ENCODE measurements at places on chromosomes 4 and X.

GRCh38 chrX:12741416-12741815 lies 49.8 kb upstream of the PRPS2 start:
- DNase-seq, result no peak

- no peak for DNase-seq
Measured at GRCh38 chrX:84144281-84144680, 43.7 kb downstream of the RPS6KA6 start.

GRCh38 chrX:113048896-113049295 lies 208.3 kb upstream of the AMOT start:
- no peak for DNase-seq

GRCh38 chrX:113390531-113390930 lies 549.9 kb upstream of the AMOT start:
- no peak for DNase-seq

DNA sequence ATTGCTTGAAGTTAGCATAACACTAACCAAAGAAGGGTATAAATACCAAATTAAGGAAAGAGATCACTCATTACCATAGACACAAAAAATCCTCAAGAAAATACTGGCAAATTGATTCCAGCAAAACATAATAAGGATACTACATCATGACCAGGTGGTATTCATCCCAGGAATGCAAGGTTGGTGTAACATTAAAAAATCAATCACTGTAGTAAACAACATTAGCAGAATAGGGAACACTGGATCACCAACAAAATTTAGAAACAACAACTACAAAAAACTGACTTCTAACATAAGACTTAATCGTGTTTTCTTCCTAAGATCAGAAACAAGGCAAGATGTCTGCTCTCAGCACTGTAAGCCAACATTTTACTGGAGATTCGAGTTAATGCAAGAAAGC lies 14.1 kb downstream of the GAK start:
- DNase-seq, result no peak
